ENCODE measurements at places on chromosomes 5 and 9. TPM values are rescaled to one million over a fixed set of nuclear protein-coding genes. Genes with fewer than 3 reads are reported as not detected.

DNA sequence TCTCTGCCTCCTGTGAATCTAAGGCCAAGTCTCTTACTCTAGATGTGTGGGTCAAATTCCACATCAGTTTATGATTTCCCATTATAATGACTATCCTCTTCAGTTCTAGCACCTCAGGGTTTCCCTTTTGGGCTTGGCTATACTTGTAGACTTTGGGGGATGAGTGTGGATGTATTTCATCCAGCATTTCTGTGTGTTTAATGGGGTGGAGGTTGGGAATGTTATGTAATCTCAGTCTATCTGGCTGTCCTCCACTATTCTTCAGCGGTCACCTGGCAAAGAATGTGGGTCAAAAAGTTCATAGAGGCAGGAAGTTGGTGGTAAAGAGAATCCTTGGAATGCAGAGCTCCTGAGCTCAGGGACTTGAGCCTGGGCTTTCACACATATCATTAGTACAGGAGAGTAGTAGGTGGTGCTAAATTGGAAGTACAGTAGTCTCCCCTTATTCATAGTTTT is 64.9 kb downstream of the CFAP95 start:
- no peak for DNase-seq

- DNase-seq, result no peak
These were observed 499 bp upstream of the FCHSD1 start for GRCh38 chr5:141651728-141652105.

GRCh38 chr9:112012026-112012902 is 115.7 kb downstream of the UGCG start:
- peak; percentile 70 for DNase-seq

DNA sequence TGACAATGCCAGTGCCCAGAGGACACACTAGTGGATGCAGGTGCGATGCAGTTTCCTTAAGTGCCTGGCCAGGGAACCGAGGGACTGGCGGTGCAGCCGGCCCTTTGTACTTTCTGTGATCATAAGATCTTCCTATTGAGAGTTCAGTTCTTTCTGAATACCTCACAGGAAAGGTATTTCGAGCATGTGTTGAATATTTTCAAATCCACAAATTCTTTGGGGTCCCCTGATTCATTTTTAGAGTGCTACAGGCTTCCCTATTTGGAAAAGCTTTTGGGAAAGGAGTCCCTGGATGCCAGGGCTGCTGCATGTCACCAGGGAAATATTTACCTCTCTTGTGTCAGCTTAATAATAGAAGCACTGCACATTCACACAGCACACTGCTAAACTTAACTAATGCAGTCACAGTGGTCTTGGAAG is 281.5 kb downstream of the GADD45G start:
- no peak for DNase-seq

GRCh38 chr5:134609232-134609851 is 23.3 kb downstream of the SAR1B start:
- DNase-seq, result peak; percentile 43

DNA sequence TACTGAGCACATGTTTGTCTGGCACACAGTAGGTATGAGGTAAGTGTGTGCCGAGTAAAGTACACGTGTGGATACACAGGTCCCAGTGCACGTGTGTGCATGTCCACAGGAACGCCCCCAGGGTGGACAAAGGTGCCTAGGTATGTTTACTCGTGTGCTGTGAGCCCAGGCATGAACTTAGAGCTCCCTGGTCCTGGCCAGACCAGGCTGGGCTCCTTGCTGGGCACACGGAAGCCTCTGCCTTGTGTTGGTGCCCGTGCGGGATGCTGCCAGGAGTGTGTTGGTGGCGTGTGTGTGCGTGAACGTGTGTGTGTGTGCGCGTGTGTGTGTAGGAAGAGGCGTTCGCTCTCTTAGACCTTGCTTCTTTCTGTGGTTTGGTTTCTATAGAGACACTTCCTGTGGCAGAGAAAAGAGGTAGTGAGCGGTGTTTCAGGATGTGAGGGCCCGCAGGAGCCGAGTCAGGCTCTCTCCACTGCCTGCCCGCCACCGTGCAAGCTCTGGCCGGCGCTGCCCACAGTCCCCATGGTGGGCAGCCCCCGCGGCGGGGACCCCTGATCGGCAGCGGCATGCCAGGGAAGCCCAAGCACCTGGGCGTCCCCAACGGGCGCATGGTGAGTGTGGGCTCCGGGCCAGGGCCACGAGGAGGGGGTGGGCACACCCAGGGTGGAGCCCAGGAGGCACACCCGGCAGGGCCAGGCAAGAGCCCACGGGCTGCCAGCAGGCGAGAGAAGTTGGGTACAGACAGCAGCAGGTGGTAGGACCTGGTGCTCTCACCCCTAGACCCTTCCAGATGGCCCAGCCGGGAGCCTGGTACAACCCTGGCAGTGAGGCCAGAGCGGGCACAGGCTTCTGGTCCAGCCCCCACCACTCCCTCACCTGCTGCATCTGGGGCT is at the start of gene RGS14:
Gene RGS14, plus strand, starts transcription at position 466 of the 893 bp plus-strand sequence. Its CDS starts 101 bp downstream, at position 567.
- DNase-seq, result no peak

DNA sequence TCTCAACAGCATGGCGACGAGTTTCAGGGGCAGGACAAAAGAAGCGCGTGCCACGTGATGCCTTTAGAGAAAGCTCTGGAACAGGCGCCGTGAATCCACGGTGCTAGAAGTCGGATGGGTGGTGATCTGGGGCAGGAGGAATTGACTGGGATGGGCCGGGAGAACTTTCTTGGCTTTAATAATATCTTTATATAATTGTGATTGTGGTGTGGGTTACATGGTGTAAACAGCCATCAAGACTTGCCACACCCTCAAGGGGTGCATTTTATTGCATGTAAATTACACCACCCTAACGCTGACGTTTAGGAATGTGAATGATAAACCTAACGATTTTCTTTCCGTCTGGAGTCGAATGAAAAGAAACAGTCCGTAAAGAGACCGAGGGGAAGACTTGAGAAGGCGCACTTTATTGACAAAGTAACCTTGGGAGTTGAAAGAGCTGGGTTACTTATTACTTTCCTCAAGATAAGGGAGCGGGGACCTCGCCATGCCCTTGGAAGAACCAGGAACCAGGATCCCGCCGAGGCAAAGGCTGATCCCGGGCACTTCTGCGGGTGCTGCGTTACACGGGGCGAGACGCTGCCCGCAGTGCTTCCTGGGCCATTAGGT is 8.5 kb downstream of the NRARP start:
- peak; percentile 86 for DNase-seq

DNA sequence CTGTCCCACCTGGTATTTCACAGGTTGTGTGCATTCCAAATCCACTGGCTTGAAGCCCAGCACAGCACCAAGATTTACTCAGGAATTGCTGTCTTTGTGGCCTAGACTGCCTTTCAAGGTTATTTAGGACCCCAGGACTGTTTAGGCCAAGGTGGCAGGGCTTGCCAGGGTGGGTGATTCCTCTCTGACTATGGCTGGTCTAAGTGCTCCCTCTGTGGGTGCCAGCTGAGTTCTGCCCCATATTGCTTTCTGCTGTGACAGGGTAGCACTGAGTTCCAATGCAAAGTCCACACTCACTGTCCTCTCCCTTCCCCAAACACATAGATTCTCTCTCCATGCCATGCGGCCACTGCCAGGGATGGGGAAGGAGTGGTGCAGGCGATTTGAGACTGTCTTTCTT is 318.2 kb downstream of the EFNA5 start:
- DNase-seq, result no peak

DNA sequence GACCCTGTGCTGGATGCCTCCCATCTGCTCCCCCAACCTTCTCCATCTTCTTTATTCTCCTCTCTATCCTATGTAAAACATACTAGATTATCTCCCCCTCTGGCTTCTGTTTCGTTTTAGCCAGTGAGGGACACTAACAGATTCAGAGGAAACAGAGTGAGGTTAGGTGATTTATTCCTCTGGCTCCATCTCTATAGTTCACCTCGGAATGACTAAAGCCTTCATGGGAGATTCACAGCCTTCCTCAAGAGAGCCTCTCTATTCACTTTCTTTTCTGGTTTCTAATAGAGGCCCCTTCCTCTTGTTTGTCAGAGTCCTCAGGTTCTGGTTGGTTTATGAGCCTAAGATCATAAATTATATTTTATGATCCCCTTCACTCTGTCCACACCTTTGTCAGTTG is 633.1 kb upstream of the TYRP1 start:
- no peak for DNase-seq

- DNase-seq, result no peak
These were observed 10.5 kb upstream of the HSPA4 start for GRCh38 chr5:133041157-133041784.

DNA sequence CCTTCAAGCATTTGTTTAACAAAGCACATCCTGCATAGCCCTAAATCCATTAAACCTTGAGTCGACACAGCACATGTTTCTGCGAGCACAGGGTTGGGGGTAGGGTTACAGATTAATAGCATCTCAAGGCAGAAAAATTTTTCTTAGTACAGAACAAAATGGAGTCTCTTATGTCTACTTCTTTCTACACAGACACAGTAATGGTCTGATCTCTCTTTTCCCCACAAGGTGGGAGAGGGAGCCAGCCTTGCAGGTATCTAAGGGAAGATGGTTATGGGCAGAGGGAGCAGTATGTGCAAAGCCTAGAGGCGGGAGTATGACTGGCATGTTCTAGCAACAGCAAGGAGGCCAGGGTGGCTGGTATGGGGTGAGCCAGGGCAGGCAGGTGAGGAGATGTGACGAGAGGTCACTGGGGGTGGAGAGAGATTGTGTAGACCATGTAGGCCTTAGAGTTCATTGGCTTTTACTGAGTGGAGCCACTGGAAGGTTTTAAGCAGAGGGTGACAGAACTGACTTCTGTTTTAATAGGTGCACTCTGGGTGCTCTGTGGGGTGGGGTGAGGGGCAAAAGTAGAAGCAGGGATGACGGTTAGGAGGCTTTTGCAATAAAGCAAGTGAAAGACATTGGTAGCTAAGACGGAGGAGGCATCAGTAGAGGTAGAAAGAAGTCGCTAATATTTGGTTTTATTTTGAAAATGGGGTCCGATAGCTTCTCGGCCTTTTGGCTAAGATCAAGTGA is 5.1 kb upstream of the RPS14 start:
- no peak for DNase-seq

DNA sequence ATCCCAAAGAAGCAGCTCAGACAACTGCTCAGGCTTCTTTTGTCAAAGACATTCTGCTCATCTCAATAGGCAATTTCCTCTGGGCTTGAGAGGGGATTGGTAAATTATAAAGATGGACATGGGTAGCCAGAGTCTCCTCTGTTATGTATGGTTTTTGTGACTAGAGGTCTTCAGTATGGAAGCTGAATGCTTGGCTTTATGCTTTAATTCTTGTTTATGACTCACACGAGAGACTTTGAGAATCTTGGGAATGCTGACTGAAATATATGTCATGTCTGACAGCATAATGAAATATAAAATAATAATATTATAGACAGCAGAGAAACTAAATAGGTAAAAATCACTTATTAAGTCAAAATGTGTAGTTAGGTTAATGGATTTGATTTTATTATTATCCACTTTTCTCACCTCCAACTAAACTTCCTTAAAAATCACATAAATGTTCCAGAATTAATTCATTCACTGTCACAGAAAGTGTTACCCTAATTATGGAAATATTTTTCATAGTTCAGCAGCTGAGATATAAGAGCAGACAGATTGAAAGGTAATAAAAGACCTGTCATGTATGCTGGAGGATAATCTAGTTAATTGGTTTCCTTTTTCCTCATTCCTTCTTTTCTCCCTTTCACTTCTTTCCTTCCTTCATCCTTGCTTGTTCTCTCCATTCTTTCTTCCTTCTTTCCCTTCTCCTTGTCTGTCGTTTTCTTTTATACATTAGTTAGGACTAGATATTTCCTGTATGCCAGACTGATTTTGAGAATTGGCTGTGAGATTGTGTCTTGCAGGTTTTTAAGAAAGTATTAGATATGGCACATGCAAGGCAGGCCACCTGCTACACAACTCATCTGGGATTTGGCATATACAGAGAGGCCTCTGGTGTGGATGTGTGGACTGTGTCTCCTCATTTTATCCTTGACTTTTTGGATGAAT is 1866.1 kb upstream of the NUDT12 start:
- no peak for DNase-seq

GRCh38 chr5:76269932-76270610 is 133.0 kb upstream of the IQGAP2 start:
- DNase-seq, result no peak

GRCh38 chr5:176750144-176750543 is 60.2 kb upstream of the UNC5A start:
- DNase-seq, result no peak

DNA sequence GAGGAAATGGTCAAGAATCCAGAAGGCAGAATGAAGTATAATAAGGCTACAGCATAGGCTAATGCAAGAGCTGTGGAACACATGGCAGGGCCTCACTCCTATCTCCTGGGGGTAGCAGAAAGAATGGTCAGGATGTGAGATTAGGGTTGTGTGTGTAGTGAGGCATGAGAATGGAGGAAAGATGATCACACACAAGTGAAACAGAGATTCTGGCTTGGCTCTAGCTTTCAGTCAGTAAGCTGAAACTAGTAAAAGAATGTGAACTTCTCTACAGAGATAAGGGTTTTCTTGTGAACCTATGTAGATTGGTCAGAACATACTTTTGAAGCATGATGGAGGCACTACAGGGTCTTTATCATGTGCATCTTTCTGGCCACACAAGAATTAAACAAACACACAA is 298.8 kb downstream of the ASTN2 start:
- DNase-seq, result no peak

GRCh38 chr5:56142233-56142613 is 90.9 kb downstream of the ANKRD55 start:
- DNase-seq, result no peak

GRCh38 chr5:17395106-17395880 is 102.7 kb upstream of the TAF11L2 start:
- DNase-seq, result peak; percentile 29

DNA sequence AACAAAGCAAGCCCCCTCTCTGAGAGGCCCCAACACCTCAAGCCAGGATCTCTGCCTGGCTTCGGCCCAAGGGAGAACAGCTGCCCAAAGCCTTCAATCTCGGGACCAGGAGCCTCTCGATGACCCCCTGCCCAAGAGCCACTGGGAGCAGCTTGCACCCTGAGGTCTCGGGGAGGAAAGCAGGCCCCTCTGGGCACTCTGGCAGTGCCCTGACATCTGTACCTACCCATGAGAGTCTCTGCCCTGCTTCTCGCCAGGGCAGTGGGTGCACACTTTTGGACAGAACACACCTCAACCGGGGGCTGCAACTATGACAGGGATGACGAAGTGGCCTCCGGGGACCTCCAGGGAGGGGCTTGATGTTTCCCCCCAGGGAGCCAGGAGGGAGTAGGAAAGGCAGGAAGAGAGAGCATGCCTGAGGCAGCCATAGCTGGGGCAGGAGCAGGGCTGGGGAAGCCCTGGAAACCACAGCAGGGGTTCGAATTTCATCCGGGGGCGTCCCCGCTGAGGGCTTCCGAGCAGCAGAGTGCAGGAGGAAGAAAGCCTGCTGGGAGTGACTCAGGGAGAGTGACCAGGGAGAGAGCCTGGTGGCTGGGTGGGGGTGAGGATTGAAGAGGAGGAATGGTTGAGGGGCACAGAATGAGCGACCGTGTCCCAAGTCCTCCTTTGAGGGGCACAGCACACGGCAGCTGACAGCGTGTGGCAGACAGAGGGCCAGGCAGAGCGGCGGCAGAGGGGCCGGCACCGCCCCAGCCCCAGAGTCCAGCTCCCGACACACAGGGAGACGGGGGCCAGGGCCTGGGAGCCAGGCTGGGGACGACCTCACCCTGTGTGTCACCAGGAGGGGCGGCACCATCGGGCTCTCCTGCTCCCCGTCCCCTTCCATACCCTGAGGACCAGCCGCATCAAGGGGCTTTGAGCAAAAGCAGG is 1.8 kb downstream of the LPCAT1 start:
- peak; percentile 54 for DNase-seq

GRCh38 chr9:5714501-5715401 is 85.8 kb downstream of the RIC1 start:
- peak; percentile 19 for DNase-seq

The ADGRD2 gene
- polyA plus RNA-seq, result not detected

The ADAMTS2 gene
- polyA plus RNA-seq, result 78.8 TPM

The HRH2 gene
- 2.2 TPM for polyA plus RNA-seq

The BHMT2 gene
- not detected for polyA plus RNA-seq

The PCDHB12 gene
- 0.86 TPM for polyA plus RNA-seq

The SLC46A2 gene
- not detected for polyA plus RNA-seq
